Activated CD4-positive, alpha-beta T cell treated with anti-CD3 and anti-CD28 coated beads for 36 hours (primary cell): ENCODE measurements at places on chromosomes 2 and 18. TPM values are rescaled to one million over a fixed set of nuclear protein-coding genes. Genes with fewer than 3 reads are reported as not detected.

- no peak for DNase-seq
These were observed 385.2 kb downstream of the TNS1 start for GRCh38 chr2:217617616-217618022.

DNA sequence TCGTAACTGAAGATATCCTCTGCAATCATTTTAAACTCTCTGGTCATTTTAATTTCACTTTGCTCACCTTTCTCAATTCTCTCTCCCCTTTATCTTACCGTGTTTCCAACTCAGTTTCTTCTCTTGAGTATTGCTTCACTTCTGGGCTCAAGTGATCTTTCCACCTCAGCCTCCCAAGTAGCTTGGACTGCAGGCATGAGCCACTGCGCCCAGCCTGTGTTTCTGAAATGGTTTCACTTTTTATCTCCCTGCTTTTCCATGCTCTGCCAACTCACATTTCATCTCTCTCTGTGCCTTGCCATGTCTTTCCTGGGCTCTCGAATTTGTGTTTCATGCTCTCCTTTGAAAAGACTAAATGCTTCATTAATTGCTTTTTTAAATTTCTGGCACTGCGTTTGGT is 30.5 kb upstream of the TMEM131 start:
- DNase-seq, result no peak

GRCh38 chr2:70141902-70142589 is 48.8 kb downstream of the C2orf42 start:
- DNase-seq, result no peak

- no peak for DNase-seq
These were observed 978.4 kb upstream of the KLHL29 start for GRCh38 chr2:22406625-22407024.

Gene SCN7A
- total RNA-seq, result not detected

Gene RAB17
- total RNA-seq, result 0.18 TPM

DNA sequence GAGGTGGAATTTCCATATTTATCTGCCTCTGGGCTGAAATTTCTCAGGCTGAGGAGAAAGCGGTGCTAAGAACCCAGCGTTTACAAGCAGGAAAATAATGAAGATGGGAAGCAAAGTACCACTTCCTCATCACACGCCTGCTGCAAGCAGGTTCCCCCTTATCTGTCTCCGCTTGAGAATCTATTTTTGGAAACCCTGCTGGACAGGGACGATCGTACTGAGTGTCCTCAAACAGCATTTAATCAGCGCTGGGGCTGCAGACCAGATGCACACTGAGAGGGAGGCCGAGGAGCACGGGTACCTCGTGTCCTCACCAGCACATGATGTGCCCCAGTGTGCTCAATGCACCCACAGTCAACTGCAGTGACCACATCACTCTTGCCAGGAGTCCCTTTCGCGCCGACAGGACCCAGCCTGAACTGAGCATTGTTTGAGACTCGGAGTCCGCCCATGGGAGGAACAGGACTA is 160.4 kb downstream of the HDAC4 start:
- no peak for DNase-seq

GRCh38 chr2:199195927-199196502 is 261.7 kb downstream of the SATB2 start:
- no peak for DNase-seq

Gene SKOR2
- 0.14 TPM for total RNA-seq

DNA sequence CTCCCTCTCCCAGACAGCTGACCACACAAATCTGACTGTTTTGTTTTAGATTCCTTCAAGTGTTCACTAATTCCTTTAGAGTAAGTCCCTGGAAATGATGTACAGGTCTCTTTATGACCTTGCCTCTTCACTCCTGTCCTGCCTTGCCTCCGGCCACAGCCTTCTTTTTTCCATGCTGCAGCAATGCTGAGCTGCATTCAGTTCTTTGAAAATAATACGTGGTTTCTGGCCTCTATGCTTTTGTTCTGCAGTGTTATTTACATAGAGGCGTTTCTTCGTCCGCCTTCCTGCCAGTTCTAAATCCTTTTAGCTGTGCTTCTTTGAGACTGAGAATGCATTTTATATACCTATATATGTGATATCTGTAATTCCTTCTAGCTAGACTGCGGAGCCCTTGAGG is 87.2 kb downstream of the PPP1R1C start:
- no peak for DNase-seq

Gene CRYGC
- total RNA-seq, result not detected

- peak; percentile 84 for DNase-seq
These were observed 37.1 kb downstream of the ARHGEF4 start for GRCh38 chr2:130873700-130874346.

Gene CROCC2
- not detected for total RNA-seq

DNA sequence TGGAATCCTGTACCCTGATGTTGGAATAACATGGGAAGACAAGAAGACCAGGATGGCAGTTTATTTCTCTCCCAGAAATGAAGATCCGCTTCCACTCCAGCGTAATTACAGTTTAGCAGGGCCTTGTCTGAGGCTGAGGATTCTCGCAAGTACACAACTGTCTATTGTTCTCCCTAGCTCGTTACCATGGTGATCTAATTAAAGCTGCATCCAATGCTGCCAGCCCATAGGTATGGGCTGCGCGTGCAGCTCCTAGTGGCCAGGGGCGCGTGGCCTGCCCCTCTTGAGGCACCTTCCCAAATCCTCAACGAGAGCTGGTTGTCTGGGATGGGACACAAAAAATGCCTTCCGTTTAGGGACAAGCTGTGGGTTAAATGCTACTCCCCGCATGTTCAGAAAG is 344.9 kb downstream of the CYRIA start:
- DNase-seq, result no peak

Gene DYNAP
- not detected for total RNA-seq
